Colonic mucosa (tissue), 4 donors: ENCODE measurements at places on chromosomes 6 and 20. TPM values are rescaled to one million over a fixed set of nuclear protein-coding genes. Genes with fewer than 3 reads are reported as not detected.

- no peak for DNase-seq
- H3K36me3 ChIP-seq = no peaks in the 10 kb centered on the region
- H3K27ac ChIP-seq = no peak overlapping the region
- no peaks in the 10 kb centered on the region for H3K4me1 ChIP-seq
- no peaks in the 10 kb centered on the region for H3K27me3 ChIP-seq
Observed at GRCh38 chr6:157452096-157452495, 71.1 kb downstream of the ZDHHC14 start.

- no peak overlapping the region for H3K27ac ChIP-seq
- no peak for DNase-seq
- no peaks in the 10 kb centered on the region for H3K36me3 ChIP-seq
Observed at GRCh38 chr20:63807654-63808053, 23.4 kb downstream of the ZBTB46 start.

RPS18 gene
- total RNA-seq = 1,996 TPM

PTPRK gene
- 94.1 TPM for total RNA-seq

NANP gene
- 3.1 TPM for total RNA-seq

ZNF341 gene
- 6.1 TPM for total RNA-seq

DNA sequence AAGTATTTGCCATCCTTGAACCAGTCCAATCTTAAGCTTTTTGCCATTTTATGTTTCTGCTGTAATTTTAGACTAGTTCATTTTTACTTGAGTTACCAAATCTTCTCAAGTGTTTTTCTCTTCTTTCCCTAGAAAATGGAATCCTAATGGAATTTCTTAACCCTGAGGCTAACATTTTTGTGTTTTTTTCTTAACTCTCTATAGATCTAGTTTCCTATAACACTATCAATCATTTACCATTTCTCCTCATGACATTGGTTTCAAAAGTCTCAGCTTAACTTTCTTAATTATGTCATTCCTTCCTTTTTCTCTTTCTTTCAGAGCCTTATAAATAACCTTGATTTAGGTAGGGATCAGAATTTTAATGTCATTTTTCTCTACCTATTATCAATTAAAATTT, 54.8 kb downstream of the SENP6 start:
- no peak for DNase-seq
- H3K4me3 ChIP-seq = no peak overlapping the region
- no peak overlapping the region for H3K27ac ChIP-seq
- no peaks in the 10 kb centered on the region for H3K4me1 ChIP-seq
- H3K36me3 ChIP-seq = no peaks in the 10 kb centered on the region

GRCh38 chr6:63573076-63573898, 1.0 kb downstream of the LOC128125822 start:
- peak overlapping the region; percentile 88 for H3K4me3 ChIP-seq
- DNase-seq = peak; percentile 94
- no peaks in the 10 kb centered on the region for H3K4me1 ChIP-seq
- no peaks in the 10 kb centered on the region for H3K27me3 ChIP-seq

ZFP57 gene
- total RNA-seq = not detected

GRCh38 chr6:43949551-43949991, 177.7 kb downstream of the MRPL14 start:
- H3K36me3 ChIP-seq = no peaks in the 10 kb centered on the region
- DNase-seq = no peak
